ENCODE measurements at places on chromosomes 5 and 9.
A peak's percentile ranks its signal among the peaks of the same experiment; 100 is the strongest.

- DNase-seq = no peak
Observed at GRCh38 chr9:27421577-27421976, 102.5 kb upstream of the IFNK start.

DNA sequence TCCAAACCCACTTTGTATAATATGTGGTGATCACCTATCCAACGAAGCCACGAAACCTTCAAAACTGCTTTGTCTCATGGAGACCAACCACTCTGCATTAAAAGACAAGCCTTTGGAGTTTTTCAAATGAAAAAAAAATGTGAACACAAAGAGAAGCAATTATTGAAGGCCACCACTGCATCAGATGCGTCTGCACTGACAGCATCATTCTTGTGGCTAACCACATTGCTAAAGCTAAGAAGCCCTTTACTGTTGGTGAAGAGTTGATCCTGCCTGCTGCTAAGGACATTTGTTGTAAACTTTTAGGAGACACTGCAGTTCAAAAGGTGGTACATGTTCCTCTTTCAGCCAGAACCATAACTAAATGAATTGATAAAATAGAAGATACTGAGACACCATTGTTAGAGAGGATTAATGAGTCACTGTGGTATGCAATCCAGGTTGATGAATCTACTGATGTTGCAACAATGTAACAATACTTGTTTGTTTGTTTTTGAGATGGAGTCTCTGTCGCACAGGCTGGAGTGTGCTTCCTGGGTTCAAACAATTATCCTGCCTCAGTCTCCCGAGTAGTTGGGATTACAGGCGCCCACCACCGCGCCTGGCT is 45.4 kb downstream of the TAF11L14 start:
- no peak for DNase-seq

DNA sequence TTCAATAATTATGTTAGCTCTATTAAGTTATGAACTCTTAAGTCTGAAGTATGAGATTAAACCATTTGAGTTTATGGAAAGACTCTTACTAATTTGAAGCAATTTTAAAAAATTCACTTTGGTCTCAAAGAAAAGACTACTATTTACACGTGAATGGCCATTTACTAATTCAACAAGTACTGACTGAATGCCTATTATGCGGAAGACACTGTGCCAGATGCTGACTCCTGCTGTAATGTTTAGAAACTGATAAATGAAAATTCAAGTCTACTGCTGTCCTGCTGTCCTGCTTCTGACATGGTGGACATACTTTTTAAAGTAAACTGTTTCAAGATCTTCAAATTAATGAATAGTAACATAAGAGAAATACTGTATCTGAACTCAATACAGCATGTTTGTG is 116.2 kb downstream of the MPDZ start:
- DNase-seq = no peak

- no peak for DNase-seq
Observed at GRCh38 chr5:103036601-103037000, 83.3 kb downstream of the GIN1 start.

GRCh38 chr5:124662181-124662781 is 84.2 kb downstream of the ZNF608 start:
- DNase-seq = no peak

GRCh38 chr5:140261403-140262171 is 41.3 kb downstream of the PFDN1 start:
- no peak for DNase-seq

DNA sequence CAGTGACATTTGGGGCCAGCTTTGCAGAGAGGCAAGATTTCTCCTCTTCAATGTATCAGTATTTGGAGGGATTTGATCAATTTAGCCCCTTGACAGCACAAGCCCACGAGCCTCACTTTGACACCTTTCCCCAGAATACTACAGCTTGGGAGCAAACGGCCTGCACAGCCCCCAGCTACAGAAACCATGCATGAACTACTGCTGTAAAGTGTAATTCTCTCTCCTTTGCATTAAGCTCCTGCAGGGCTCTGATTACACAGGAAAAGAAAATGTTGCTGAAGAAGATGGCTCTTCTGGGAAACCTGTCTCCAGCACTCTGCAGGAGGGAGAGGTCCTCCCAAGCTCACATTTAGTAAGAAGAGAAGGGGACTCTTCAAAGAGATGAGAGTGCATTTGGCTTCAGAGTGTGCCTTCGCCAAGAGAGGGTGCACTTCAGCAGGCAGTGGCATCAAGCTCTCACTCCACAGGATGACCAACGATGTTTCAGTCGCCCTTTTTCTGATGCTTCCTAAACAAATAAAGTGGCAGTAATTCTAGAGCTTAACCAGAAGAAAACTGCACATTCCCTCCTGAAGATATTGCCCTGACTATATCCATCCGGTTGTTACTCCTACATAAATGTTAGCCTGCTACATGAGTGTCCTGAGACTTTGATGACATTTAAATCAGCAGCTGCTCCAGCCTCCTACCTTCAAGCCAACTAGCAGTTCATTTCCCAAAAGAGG is 272.2 kb downstream of the AUH start:
- DNase-seq = no peak

GRCh38 chr9:119332522-119332921 is 36.7 kb downstream of the BRINP1 start:
- no peak for DNase-seq

GRCh38 chr9:98236901-98237487 is 18.5 kb downstream of the TBC1D2 start:
- DNase-seq = no peak

DNA sequence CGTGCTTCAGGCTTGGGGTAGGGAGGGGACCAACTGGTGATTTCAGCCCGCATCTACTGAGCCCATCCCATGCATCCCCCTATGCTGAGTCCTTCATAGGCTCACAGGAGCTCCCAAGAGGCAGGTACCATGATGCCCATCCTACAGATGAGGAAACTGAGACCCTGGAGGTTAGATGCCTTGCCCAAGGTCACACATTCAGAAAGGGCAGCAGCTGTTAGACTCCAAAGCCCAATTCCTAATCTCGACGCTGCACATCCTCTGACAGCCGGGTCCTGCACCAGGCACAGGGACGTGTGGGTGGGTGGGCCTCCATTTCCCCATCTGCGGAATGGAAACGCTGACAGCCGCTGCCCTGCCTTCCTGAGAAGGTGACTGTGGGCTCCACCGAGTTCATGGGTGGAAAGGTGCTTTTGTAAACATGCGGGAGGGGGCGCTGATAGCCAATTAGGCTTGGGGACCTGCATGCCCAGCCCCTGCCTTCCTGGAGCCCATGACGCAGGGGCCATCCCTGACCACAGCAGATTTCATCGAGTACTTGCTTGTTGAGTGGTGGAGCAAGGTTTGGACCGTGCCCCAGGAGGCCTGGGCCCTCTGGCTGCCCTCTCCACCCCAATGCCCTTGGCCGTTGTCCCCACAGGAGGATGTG is 2.2 kb downstream of the DNM1 start:
- no peak for DNase-seq

DNA sequence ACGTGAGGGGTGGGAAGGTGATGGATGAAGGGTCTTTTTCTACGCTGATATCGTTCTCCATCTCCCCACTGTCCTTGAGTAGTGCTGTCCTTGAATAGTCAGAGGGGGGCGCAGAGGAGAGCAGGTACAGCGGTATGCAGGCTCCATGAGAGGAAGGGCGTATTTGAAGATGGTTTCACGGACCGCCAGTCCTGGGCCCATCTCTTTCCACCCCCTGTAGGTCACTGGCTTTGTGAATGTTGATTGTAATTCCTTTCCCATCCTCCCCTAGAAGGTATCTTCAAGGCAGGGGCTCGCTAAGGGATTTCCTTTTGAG is 40.8 kb upstream of the DAB2IP start:
- DNase-seq = no peak

DNA sequence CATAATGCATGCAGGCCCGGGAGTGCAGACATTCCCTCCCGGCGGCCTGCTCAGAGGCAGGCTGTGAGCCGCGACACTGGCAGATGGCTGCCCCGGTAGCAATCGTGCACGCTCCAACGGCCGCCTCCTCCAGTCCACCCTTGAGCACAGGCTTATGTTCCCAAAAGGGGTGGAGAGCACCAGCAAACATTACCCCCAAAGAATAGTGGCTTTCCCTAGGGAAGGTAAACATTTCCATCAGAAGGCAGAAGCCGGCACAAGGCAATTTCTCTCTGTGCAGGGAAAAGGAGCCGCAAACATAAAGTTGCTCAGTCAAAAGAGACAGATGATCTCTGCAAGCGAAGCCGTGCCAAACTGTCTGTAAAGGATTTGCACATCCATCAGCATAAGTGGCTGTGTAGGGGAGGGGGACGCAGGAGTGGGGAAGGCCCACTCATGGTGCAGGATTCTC is 92.5 kb downstream of the SIL1 start:
- no peak for DNase-seq

- no peak for DNase-seq
Observed at GRCh38 chr9:27427272-27427643, 96.8 kb upstream of the IFNK start.

- DNase-seq = no peak
Observed at GRCh38 chr9:94697972-94698581, 28.4 kb upstream of the AOPEP start.

- DNase-seq = no peak
Observed at GRCh38 chr9:21565155-21565554, 83.0 kb upstream of the IFNE start.

GRCh38 chr5:178350361-178351220 is 118.0 kb upstream of the PHYKPL start:
- no peak for DNase-seq

- no peak for DNase-seq
Observed at GRCh38 chr5:91065496-91065895, 317.6 kb downstream of the ARRDC3 start.

GRCh38 chr5:66498791-66499207 is 97.4 kb upstream of the MAST4 start:
- no peak for DNase-seq

GRCh38 chr5:116084287-116084691 is 536 bp upstream of the COMMD10 start:
- no peak for DNase-seq

DNA sequence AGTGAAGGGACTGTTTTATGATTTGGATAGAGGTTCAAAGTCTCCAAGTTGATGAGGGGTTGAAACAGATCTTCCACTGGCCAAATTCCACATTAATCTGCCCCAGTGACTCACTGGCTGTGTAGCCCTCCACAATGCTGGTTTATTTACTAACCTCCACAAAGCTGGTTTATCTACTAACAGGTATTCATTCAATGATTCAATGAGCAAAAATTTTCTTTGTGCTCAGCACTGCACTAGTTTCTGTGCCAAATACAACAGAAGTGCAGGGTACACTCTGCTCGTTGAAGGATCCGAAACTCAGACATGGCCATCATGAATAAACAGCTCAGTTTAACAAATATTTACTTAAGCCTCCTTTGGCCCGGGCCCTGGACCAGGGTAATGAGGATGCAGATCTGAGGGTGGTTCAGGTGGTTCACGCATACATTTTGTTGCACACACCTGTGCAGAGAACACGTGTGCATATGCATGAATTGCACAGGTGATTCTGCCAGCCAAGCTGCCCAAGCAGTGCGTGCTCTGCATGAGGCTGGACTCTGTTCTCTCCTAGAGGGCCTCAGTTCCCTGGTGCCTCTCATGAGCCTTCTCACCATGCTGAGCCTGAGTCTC is 71.0 kb downstream of the SH3PXD2B start:
- no peak for DNase-seq

- no peak for DNase-seq
Observed at GRCh38 chr5:143117821-143118220, 285.7 kb downstream of the NR3C1 start.

DNA sequence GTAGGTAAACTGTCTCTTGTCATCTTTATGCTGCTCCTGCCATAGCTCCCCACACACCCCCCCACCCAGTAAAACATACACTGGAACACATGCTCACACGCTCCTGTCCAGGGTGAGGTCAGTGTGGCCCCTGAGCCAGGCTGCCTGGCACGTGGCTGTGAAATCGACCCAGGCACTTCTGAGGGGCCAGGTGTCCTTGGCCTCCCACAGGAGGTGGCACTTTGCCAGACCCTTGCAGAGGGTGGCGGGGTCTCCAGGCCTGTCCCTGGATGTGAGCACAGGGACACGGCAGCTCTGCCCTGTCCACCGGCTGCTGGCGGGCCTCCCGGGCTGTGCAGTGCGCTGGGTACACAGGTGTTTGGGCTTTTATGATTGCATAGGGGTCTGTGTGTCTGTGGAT is 10.0 kb upstream of the CRB2 start:
- no peak for DNase-seq

DNA sequence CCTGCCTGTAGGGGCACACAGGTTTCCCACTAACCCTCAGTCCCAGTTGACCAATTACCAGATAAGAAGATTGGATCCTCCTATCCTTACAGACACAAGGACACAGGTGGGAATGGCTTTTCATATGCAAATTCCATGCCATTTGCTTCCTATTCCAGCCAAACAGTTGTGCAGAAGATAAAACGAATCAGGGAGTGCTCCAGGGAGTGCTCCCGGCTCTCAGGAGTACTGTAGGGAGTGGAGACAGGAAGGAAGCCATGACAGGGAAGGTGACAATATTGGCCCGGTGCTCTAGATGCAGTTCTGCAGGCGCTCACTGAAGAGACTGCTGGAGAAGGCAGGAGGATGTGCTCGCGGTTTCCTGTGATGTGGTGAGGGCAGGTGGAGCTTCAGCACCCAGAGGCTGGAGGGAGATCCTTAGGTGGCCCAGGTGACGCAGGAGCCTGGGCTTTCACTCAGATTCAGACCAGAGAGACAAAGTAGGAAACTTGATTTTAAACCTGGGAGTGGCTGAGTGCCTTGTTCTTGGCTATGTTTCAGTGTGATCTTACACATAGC is 260.0 kb downstream of the AUH start:
- peak; percentile 32 for DNase-seq

DNA sequence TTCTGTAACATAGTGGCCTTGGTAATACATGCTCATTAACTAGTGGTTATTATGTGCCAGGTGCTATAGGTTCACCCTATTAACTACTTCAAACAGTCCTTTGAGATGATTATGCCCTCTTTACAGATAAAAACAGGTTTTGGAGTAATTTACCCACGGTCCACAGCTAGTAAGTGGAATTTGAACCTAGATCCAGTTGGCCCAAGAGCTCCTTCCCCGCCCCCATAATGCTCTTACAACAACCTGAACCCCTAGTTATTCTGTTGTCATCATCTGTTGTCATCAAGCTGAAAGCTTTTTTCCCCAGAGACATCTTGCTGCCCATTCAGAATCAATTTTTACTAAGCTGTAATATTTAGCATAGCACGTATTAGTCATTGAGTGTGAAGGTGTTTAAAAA is 23.2 kb downstream of the XPA start:
- DNase-seq = no peak

DNA sequence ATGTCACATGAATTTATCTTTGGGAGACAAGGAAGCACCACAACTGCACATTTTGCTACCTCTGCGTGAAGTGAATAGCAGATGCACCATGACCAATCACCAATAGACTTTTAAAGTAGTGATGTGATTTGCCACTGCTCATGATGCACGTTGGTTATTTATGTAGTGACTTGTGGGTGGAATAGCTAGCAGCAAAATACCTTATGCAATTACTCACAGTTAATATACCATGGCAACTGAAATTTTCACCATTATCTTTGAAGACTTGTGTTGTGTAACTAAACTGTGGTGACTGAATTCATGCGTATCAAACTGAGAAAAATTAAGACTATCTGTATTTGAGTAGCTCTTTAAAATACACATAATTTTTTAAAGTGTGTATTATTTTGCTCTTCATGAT is 46.2 kb upstream of the TUSC1 start:
- no peak for DNase-seq

GRCh38 chr9:116003397-116003796 is 150.2 kb upstream of the PAPPA start:
- DNase-seq = no peak
